NCI-H146 (cell line): ENCODE measurements at places on chromosomes 6 and 20.

DNA sequence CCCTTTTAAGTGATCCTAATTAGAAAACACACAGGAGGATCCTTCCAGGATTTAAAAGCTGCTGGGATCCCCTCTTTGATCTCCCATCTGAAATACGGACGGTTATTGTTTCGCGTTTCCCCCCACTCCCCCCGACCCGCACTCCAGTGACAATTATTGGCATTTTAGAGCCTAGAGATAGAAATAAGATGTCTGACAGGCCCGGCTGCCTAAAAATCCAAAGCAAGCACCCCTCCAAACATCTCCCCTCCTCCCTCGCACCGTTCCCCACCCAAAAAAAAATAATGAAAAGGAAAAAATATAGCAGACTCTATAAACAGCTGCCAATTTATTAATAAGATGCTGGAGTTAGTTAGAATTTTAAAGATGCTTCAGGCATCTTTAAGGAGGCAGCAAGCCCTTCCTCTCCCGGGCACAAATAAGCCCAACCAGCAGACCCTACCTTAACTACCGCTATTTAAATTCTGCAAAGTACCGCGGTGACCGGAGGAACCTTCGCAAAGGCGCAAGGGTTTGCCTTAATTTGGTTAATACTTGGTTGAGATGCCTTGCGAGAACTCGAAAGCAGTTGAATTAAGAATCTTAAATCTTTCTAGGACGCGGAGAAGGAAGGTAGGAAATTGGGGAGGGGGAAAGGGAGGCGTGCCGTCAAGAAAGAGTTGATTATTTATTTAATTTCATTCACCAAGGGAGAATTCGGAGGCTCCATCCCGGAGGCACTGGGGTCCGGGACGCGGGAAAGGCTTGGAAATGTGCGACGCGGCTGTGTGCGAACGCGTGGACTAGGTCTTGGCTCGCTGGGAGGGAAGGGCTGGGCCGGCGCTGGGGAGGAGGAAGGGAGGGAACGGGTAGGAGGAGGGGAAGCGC lies 1.5 kb upstream of the ISM1 start:
- no peak for DNase-seq

GRCh38 chr6:161676586-161676985 lies 402.7 kb upstream of the AGPAT4 start:
- DNase-seq = no peak

DNA sequence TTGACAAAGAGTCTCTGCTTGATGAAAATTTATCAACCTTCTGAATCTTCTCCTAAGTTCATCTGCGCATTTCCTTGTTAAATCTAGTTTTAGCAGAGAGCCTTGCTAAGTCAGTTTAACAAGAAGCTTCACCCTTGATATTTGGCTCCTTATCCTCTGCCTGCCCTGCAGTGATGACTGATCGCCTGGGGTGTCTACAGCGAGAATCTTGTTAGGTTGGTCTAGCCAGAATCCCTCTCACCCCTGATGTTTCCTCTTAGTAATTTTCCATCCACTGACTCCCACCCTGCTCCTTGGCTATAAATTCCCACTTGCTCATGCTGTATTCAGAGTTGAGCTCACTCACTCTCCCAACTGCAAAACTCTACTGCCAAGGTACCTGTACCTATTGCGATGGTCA lies 114.1 kb downstream of the TENT5A start:
- DNase-seq = no peak

GRCh38 chr6:65449926-65450325 lies 257.1 kb downstream of the EYS start:
- no peak for DNase-seq

- no peak for DNase-seq
These were observed 33.7 kb upstream of the IRF4 start for GRCh38 chr6:357791-358341.

- DNase-seq = no peak
These were observed 7.7 kb downstream of the PHIP start for GRCh38 chr6:79070206-79070825.
